RWPE2 (cell line): ENCODE measurements at places on chromosomes 13 and 19.

- no peak for DNase-seq
Observed at GRCh38 chr19:31338069-31338776, 11.0 kb downstream of the TSHZ3 start.

DNA sequence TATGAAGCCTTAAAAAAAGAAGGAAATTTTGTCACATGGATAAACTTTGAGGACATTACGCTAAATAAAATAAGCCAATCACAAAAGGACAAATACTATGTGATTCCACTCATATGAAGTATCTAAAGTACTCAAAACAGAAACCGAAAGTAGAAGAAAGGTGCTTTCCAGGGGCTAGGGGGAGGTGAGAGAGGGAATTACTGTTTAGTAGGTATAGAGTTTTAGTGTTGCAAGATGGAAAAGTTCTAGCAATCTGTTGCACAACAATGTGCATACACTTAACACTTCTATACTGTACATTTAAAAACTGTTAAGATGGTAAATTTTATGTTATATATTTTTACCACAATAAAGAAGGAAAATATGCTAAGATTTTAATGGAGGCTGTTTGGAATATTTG lies 83.0 kb downstream of the POLR1D start:
- DNase-seq = no peak

DNA sequence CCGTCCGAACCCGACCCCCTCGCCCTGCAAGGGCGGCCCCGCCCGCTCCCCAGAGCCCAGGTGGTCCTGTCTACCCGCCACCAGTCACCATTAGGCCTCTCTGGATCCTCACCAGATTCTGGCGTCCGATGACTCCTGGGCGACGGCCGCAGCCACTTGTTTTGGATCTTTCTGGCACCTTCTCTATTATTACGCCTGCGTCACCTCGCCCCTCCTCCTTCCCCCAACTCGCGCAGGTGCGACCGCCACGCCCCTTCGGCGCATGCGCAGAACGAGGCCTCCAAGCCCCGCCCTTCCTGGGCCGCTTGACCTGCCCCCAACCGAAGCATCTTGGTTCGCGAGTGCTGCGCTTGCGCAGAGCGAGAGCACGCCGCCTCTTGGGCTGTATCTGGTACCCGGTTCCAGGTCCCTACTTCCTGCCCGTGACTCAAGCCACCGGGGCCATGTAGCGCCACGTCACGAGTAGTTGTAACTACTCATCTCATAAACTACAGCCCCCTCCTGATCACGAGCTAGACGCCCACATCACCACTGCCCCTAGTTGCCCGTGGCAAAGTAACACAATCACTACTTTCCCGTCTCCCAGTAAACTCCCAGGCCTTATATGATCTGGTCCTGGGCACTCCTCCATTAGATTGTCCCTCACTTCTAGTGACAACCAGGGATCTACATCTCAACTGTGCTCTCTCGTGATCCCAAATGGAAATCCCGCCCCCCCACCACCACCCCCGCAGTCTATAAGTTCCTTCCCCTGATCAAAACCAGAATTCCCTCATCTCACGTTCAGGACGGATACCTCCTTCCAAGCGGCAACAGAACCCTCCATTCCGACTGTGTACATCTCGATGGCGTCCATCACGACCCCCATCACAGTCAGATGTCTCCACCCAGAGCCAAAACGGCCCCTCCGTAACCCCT lies at the start of gene DEDD2:
Gene DEDD2 (minus strand): TSS at position 158 of the 918 bp plus-strand sequence. CDS start 670 bp downstream, outside the sequence.
- peak; percentile 94 for DNase-seq

GRCh38 chr13:93899981-93900380 lies 579.5 kb downstream of the DCT start:
- DNase-seq = no peak

DNA sequence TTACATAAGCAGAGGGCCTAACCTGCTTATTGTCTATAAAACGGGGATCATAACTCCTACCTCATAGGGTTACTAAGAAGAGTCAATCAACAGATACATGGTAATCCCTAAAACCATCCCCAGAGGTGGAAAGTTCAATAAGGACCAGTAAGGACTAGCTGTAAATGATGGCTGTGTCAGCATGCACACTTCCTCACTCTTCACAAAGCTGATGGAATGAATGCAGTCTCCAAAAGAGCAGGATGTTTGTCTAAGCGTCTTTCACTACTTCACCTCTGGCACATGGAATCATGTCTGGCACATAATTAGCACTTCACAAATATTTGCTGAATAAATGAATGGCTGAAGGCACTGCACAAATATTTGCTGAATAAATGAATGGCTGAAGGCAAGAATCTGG lies 134.2 kb downstream of the MIPEP start:
- DNase-seq = no peak

GRCh38 chr19:291561-292280 lies 518 bp upstream of the PLPP2 start:
- DNase-seq = no peak

DNA sequence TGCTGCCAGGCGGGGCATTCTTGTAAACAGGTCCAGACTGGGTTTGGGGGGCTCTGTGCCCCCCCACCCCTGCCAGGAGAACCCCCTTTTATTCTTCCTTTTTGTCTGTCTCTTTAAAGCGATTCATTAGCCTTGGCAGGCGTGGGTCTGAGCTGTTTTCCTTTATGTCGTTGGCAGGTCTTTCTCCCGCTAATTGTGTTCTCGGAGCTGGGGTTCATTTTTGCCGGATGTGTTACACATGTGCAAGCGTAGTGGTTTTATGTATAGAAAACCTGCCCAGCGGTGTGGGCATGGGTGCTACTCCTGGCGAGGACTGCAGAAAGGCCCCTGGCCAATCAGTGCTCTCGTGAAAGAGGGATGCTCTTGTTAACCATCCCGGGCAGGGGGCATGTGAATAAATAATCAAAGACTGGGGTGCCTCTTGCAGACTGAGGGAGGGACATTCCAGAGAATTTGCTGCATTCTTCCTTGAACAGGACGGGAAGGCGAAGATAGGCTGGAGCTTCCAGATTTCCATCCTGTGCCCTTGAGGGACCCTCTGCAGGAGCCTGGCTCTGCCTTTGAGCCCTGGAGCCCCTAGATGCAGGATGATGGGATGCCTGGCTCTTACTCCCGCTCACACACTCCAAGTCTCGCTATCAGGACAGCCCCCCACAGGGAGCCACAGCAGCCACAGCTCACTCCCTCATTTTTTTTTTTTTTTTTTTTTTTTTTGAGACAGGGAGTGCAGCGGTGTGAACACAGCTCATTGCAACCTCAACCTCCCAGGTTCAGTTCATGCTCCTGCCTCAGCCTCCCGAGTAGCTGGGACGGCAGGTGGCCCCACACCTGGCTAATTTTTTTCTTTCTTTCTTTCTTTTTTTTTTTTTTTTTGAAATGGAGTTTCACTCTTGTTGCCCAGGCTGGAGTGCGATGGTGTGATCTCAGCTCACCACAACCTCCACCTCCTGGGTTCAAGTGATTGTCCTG lies 14.1 kb downstream of the CARM1 start:
- DNase-seq = no peak

DNA sequence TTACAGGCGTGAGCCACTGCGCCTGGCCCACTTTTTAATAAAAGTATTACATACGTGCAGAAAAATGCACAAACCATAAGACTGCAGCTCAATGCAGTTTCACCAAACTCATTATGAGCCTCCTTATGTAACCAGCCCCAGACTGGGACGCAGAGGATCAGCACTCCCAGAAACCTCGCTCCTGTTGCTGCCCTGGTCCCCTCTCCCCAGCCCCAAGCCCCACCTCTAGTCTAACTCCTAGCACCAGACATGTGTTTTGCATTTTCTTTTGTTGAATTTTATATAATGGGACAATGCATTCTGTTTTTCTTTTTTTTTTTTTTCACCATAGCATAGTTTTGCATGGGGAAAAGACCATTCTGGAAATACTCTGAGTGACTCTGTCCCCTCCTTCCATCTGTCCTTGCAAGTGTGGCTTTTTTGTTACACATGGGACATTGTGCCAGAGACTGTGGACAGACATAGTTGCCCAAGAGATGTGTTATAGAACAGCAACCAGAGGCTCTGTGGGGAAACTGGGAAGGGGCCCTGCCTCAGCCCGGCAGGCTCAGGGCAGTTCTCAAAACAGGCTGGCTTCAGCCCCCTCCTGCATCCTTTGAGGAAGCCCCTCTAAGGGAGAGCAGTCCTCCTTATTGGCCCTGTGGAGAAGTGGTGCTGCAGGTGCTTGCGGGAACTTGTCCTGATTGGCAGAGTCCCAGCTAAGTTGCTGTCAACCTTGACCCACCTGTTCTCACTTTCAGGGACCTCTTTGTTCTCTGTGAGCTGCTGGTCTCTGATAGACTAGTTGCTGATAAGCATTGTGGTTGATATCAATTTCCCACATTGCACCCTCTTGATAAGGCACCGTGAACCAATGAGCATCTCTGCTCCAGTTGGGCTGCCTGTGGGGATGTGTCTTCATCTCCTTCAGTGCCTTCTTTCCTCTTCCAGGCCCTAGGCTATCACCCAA lies 13.8 kb upstream of the OLFM4 start:
- DNase-seq = no peak

DNA sequence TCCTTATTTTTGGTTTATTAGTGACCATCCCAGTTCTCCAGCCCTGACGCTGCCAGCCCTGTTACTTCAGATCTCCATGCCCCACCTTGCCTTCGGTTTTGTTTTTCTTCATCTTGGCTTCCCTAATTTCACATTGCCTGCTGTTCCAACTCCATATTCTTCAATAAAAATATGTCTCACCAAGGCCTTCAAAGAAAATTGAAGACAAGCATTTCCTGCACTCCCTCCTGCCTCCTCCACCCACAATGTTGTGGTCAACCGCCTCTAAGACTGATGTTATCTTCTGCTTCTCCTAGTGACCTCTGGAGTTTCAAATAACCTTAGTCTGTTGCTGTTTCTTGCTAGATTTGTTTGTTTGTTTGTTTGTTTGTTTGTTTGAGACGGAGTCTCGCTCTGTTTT lies 14.6 kb downstream of the PLD3 start:
- no peak for DNase-seq

GRCh38 chr13:51594432-51594831 lies 10.2 kb downstream of the WDFY2 start:
- no peak for DNase-seq

DNA sequence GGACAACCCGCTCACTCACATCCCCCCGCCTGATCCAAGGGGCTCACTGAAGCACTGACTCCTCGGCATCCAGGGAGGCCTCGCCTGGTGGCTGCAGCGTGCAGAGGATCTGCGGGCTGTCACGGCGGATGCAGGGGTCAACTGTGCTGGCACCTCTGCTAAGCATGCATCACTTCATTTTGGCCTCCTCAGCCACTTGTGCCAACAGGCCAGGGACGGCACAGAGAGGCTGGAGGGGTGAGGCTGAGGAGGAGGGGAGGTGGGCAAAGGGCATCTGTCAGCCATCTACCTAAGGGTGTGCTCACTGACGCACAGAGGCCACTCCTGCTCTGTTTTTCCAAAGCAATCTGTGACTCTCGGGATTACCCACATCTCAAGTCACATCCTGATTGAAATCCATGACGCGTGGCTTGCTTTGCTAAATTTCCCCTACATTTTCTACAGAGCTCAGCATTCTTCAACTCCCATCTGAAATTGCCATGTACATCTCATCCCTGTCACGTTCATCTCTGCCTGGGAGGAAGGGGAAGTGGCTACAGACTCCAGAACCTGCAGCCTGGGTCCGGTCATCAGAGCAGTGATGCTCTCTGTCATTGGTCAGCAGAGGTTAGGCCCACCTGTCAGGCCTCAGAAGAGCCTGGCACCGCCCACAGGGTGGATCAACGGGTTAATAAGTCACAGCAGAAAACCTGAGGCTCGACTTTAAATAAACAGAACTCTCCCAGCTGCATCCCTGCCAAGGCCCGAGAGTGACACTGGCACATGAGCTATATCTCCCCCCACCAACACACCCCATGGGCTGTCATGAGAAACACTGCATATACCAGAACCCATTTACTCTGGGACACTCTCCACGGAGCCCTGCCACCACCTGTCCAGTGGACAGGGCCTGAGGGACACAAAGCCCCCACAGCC lies 17.6 kb downstream of the ELL start:
- no peak for DNase-seq

GRCh38 chr19:53660584-53660983 lies 28.8 kb downstream of the DPRX start:
- no peak for DNase-seq

DNA sequence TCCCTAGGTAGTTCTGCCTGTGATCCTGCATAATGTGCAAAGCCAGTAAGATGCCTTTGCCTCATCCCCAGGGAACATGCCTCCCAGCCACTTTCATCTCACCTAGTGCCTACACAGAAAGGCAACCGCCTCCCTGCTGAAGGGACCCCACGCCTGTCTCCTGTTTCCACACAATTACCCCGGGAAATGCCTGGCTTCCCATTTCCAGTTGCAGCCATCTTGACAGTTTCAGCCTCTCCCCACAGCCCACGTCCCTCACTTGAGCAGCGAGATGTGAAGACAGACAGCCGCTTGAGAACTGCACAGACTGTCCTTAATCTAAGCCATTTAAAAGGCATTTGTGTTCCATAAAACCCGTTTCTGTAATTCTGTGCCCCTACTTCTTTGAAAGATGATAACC lies 4.7 kb upstream of the UQCRFS1 start:
- no peak for DNase-seq

DNA sequence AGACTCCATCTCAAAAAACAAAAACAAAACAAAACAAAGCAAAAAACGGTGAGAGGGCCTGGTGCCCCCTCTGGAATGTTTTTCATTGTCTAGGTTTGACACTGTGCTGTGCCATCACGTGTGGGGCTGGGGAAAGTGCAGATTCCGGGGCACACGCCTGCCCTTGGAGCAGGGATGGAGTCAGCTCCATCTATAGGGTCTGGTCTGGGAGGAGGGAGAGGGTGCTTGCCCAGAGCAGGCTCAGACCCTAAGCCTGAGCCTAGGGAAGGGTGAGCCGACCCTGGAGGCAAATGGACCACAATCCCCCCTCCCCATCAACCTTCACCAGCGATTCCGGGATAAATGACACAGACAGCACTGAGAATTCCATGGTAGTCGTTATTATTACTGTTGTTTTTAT lies 10.9 kb upstream of the ZBTB32 start:
- DNase-seq = no peak

- DNase-seq = no peak
Observed at GRCh38 chr13:24348797-24349515, 39.6 kb downstream of the C1QTNF9 start.

- DNase-seq = no peak
Observed at GRCh38 chr13:110875241-110875640, 39.6 kb downstream of the ANKRD10 start.
